Renal pelvis (tissue), 12 donors: ENCODE measurements at places on chromosomes 6 and 20.
A peak's percentile ranks its signal among the peaks of the same experiment; 100 is the strongest.

- DNase-seq, result peak; percentile 48
These were observed 6.1 kb downstream of the UBD start for GRCh38 chr6:29553268-29554057.

DNA sequence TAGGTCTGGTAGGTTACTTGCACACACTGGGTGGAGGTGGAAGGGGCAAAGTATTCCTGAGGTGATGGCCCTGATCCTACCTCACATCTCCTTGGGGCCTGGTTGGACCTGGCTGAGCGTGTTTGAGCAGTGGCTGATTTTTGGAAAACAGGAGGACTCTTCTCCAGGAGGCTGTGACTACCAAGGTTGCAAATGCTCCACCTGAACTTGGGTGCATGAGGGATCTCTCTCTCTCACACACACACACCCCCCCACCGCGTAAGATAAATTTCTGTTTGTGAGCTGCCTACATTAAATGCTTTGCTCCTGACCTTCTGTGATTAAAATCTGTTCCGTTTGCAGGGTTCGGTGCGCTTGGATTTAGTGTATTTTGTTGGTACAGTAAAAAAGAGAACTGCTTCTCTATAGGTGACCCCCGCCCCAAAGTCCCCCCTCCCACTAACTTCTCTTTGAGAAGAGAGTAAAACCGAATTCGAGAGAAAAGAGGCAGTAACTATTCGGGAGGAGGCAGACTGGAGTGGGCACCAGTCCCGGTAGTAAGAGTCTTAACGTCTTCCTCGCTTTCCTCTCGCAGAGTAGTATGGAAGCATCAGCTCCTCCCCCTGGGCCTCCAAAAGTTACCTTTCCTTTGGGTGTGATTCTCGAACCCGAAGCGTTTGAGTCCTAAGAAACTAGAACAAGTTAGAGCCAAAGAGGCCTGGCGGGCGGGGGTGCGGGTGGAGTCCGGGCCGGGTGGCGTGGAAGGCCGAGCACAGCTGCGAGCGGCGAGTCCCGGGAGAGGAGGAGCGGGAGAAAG, 585 bp upstream of the DSE start:
- DNase-seq, result no peak

GRCh38 chr6:63516186-63516944, 55.9 kb upstream of the LOC128125822 start:
- no peak for DNase-seq

DNA sequence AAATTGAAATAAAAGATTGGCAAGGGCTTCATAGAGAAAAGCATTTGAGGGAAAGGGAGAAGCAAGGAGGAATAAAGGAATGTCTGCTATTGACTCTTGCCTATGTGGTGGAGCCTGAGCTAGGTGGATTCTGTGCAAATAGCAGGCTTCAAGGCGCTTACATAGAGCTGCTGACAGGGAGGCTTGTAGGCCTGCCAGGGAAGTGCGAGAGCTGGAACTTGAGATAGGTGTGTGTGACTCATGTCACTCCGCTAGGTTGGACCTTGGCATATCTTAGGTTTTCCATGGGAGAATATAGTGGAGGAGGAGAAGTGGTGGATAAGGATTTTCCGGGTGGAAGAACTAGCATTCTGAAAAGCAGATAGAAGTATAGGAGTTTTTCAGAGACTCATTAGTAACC, 14.0 kb downstream of the SNRNP48 start:
- DNase-seq, result no peak

GRCh38 chr6:52403627-52404026, 16.5 kb upstream of the EFHC1 start:
- no peak for DNase-seq

GRCh38 chr6:31727717-31728671, 1.1 kb downstream of the DDAH2 start:
- no peak for DNase-seq

GRCh38 chr6:74356391-74356790, 660.4 kb downstream of the CD109 start:
- no peak for DNase-seq

- DNase-seq, result no peak
These were observed 54.0 kb downstream of the TRAF3IP2 start for GRCh38 chr6:111551521-111552231.

- no peak for DNase-seq
These were observed 9.1 kb upstream of the CST4 start for GRCh38 chr20:23697947-23698346.

GRCh38 chr6:161434350-161434749, 160.5 kb upstream of the AGPAT4 start:
- DNase-seq, result no peak

GRCh38 chr6:91653895-91654294, 1067.0 kb upstream of the MAP3K7 start:
- DNase-seq, result no peak

DNA sequence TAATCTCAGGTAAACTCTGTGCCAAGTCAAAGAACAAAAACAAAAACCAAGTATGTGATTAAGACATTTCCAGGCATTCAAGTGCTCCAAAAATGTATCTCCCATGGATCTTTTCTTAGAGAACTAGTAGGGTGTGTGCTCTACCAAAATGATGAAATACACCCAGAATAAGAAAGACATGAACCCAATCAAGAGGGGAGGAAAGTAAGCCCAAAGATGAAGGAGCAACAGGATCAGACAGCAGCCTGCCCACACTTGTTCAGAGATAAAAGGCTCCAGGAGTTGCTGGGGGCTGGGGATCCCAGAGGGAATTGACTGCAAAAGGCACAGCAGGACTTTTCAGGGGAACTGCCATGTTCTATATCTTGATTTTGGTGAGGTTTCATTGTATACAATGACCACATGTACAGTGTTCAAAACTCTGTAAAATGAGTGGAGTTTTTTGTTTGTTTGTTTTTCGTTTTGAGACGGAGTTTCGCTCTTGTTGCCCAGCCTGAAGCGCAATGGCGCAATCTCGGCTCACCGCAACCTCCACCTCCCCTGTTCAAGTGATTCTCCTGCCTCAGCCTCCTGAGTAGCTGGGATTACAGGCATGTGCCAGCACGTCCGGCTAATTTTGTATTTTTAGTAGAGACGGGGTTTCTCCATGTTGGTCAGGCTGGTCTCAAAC, 24.4 kb downstream of the GCM1 start:
- no peak for DNase-seq

DNA sequence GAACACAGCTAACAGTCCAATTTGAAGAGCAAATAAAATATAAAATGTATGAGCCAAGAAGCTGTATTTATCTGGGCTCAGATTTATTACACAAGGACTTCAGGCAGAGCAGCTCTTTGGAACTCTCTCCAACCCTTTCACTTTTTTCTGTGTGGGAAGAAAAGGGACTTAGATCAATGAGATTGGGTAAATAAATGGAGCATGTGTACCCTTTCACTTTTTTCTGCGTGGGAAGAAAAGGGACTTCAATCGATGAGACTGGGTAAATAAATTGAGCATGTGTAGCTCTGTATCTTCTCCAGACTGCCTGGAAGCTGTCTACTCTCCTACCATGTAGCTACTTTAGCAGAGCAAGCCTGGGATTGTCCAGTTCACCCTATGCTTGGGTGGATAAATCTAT, 10.7 kb downstream of the SLC17A3 start:
- no peak for DNase-seq

DNA sequence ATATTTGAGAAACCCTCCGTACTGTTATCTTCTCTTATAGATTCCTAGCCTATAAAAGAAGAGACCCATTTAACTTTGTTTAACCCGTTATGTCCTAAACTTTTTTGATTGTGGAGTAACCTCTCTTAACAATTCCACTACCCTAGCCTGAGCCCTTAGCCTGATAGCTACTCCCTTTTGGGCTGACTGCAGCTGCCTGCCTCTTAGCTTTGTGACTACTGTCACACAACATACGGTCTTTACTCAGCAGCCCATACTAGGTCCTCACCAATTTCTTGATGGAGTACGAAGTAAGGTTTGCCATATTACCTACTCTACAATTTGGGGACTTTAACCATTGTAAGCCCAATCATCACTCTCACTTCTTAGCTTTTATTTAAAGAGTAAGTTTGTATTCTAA, 72.7 kb downstream of the QRSL1 start:
- DNase-seq, result no peak

DNA sequence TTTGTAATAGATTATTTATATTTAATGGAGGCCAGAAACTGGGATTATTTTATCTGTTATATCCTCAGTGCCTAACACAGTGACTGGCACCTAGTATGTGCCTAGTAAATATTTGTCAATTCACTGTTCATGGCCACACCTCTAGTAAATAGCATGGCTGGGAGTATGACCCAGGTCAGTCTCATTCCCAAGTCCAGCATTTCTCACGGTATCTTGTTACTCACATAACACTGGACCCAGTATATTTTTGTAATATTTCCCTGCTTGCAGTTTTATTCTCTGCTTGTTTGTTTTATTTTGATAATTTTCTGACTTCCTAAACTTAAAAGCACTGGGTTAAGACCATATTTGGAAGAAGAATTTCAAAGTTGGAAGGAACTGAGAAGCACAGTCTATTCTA, 47.7 kb downstream of the CTNNBL1 start:
- no peak for DNase-seq

DNA sequence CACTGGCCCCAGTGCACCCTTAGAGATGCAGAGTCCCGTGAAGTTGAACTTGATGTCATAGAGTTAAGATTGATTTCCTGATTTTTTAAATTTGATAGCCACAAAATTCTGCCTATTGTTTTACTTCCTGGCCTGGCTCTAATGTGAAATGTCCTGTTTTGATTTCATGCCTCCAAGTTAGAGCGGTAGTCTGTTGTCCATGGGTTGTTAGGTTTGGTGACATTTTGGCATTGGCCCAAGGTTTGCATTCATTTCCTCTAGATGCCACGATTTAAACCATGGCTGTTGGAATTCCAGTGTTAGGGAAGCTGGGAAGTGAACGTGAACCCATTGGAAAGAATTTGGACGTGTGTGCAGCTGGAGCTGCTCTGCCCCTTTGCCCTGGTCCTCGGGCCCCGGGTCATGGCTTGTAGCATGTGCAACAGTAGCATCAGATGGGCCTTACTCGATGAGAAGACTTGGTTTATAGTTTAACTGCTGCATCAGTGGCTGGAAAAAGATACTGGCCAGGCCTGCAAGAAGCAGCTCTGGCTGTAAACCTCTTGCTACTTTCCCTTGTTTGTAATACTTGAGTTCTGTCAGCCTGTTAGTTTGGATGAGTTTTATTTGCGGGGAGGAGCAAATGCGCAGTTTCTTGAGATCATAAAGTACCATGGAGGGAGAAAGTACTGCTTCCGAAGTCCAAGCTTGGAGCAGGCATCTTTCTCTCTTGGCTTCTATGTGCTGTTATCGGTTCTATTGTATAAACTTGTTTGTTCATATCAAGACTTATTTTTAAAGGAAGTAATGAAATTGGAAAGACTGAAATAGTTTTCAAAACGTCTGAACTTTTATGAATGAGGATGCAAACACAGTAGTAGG, 121.4 kb upstream of the CLDN20 start:
- DNase-seq, result no peak

GRCh38 chr6:30485236-30485635, 4.1 kb upstream of the HLA-E start:
- DNase-seq, result no peak

- DNase-seq, result no peak
These were observed 5.2 kb downstream of the RPS12 start for GRCh38 chr6:132819405-132820161.

DNA sequence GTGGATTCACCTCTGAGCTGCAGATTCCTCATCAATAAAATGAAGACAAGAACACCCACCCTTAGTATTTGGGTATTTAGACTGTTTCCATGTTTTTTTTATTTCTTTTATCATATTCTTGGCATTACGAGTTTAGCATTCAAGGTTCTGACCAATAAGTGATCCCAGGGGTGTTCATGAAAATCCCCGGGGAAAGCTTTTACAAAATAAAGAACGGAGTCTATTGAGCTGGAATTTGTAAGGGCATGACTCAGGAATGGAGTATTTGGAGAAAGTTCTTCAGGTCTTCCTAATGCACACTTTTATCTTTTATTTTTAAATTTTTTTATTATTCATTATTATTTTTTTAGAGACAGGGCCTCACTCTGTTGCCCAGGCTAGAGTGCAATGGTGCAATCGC, 19.4 kb upstream of the TOX2 start:
- DNase-seq, result no peak

DNA sequence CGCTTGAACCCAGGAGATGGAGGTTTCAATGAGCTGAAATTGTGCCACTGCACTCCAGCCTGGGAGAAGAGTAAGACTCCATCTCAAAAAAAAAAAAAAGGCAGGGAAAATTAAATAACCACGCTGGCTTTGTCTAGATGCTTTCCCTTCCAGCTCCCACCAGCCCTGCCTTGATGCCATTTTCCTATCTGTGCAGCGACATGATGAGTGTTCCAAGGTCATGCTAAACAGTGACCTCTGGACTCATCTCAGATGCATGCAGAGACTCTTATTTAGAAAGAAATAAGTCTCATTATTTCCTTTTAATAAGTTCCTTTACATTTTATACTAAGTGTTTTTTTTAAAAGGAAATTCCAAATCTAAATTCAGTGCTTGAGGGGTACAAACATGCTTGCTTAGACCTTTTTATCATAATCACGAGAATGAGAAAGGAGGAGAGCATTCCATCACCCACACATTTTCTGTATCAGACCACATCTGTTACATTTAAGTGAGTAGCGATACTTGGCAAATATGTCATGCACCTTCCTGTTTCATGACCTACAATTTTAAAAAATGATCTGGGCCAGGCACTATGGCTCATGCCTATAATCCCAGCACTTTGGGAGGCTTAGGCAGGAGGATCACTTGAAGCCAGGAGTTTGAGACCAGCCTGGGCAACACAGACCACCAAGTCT, 101.1 kb upstream of the RREB1 start:
- no peak for DNase-seq

- DNase-seq, result no peak
These were observed 414 bp downstream of the TGM2 start for GRCh38 chr20:38164624-38165088.

GRCh38 chr6:1705630-1706029, 95.9 kb downstream of the FOXC1 start:
- no peak for DNase-seq

DNA sequence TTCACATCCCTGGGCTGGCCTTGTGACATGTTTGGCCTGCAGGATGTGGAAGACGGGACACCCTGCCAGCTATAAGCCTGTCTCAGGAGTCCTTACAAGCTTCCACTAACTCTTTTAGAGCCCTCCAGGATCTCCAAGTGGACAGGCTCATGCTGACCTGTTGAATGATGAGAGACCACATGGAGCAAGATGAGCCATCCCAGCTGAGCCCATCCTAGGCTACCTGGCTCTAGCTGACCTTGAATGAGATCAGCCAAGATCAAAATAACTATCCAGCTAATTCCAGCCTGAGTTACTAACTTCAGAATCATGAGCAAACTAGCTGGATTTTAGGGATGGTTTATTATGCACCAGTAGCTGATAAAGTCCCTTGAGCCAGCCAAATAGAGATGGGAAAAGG, 169.5 kb downstream of the TFAP2C start:
- DNase-seq, result no peak

- DNase-seq, result peak; percentile 62
These were observed 10.9 kb downstream of the BANF2 start for GRCh38 chr20:17710379-17711266.

GRCh38 chr6:23562554-23562953, 563.5 kb upstream of the NRSN1 start:
- no peak for DNase-seq

- DNase-seq, result no peak
These were observed 171.4 kb downstream of the PACRG start for GRCh38 chr6:162899148-162899547.

- peak; percentile 1 for DNase-seq
These were observed 715.8 kb upstream of the HS3ST5 start for GRCh38 chr6:115058414-115059211.

GRCh38 chr20:11936157-11936556, 18.5 kb downstream of the BTBD3 start:
- no peak for DNase-seq

- no peak for DNase-seq
These were observed 249.9 kb downstream of the CBLN4 start for GRCh38 chr20:55755411-55755810.

- DNase-seq, result no peak
These were observed 18.8 kb downstream of the DNMT3B start for GRCh38 chr20:32780749-32781655.
